Left forelimb (tissue), 1 donor: ENCODE measurements at places on chromosomes 5 and 9.

- no peak for DNase-seq
Measured at GRCh38 chr9:37281541-37281940, 141.0 kb upstream of the GRHPR start.

DNA sequence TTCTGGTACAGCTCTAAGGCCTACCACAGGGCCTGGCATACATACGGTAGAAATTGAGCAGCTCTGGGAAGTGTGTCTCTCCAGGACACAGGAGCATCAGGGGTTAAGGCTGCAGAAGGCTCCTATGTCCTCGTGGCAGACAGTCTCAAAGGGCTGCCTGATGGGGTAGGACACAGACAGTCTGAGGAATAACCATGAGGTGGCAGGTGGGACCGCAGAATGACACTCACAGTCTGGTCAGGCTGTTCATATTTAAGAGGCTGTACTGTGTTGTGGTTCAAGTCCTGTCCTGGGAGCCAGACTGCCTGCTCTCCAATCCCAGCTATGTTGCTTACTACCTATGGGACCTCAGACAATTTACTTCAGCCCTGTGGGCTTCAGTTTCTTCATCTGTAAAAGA lies 217.1 kb downstream of the TRIM32 start:
- DNase-seq = no peak

DNA sequence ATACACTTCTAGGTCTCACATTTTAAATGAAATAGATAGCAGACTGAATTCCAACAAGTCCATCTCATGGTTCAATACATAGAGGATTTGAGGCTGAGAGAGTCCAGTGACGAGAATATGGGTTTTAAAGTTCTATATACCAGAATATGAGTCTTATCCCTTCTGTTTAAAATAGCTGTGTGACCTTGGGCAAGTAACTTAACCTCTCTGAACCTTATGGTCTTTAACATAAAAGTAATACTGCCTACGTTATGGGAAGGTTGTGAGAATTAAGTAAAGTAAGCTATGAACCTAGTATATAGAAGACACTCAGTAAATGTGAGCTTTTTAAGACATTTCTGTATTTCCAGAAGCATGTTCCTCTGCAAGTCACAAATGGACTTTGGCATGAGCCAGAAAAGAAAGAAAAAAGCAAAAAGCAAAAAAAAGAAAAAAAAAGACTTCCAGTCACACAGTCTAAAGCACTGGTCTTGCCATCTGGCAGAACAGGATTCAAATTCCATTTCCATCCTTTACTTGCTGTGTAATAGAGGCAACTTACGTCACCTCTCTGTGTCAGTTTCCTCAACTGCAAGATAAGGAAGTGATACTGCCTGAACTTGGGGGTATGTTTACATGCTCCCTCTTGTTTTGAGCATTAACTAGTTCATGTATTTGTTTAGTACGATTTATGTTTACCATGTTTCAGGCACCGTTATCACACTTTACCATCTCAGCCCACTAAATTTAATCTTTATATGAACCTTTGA lies 248.2 kb downstream of the TRIM32 start:
- no peak for DNase-seq

- no peak for DNase-seq
Measured at GRCh38 chr5:138467711-138468132, 2.4 kb downstream of the EGR1 start.

DNA sequence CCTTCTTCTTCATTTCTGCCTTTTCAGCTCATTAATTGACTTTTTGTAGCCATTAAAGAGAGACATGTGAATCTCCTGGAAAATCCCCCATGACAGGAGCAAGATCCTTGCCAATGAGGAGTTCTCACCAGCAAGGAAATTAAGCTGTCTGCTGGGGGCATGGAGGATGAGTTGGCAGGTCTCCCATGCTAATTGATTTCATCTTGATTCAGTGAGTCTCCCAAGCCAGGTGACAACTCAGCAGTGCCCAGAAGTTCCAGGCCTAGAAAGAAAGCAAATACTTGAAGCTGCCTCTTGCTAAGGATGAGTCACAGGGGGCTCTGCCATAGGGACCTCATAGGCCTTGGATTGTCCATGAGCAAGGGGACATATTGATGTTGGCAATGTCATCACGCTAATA lies 30.0 kb upstream of the ADRA1B start:
- no peak for DNase-seq

GRCh38 chr5:1563051-1563461 lies 39.3 kb upstream of the LPCAT1 start:
- peak; percentile 37 for DNase-seq

- no peak for DNase-seq
Measured at GRCh38 chr9:25513509-25514033, 164.7 kb downstream of the TUSC1 start.

GRCh38 chr5:149298842-149299404 lies 27.3 kb downstream of the AFAP1L1 start:
- DNase-seq = no peak

- peak; percentile 3 for DNase-seq
Measured at GRCh38 chr9:133725886-133726285, 12.3 kb downstream of the SARDH start.

DNA sequence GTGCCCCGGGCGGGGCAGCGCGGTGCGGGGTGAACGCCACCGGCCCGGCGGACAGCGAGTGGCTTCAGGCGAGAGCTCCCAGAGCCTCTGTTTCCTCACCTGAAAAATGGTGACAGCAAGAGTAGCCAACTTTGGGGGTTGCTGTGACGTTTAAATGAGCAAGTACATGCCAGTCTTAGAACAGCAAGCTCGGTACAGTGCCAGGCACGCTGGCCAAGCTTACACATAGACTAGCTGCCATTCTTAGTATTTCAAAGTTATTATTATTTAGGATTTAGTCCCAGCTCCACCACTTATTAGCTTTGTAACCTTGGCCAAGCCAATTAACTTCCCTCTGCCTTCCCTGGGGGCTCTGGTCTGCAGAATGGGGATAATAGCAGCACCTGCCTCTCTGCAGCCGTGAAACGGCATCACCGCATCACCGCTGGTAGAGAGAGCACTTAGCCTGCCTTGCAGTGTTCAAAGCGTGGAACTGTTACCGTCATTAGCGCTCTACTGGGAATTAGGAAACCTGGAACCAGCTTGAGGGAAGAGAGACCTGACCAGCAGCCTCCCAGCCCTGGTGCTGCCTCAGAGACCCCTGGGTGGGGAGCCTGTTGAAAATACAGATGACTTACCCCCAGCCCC lies at the start of gene C9orf50:
Gene C9orf50, minus strand, starts transcription at position 433 of the 627 bp plus-strand sequence. CDS start 527 bp downstream, outside the sequence.
- DNase-seq = no peak
